ENCODE measurements at places on chromosomes 2 and 18.
A peak's percentile ranks its signal among the peaks of the same experiment; 100 is the strongest.

DNA sequence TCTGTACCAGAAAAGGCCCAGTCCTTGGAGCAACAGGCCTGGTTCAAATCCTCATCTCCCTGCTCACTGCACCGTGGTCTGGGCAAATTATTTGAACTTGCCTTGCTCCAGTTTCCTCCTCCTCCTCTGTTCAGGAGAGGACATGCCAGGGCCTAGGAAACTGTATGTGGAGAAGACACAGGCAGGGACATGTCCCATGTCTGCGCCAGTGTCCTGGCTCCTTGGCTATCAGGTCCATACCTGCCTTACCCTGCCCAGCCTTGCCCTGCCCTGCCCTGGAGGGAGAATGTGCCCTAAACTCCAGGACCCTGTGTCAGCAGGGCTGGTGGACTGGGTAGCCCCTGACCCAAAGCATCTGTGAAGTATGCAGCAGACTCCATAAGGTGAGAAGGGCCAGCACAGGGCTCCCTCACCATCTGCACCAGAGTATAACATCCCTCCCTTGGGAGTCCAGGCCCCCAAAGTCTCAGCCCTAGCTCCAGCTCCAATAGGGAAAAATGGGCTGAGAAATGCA is 165.3 kb downstream of the GALNT1 start:
- DNase-seq = no peak

- DNase-seq = no peak
Observed at GRCh38 chr2:98016908-98017670, 21.3 kb upstream of the TMEM131 start.

DNA sequence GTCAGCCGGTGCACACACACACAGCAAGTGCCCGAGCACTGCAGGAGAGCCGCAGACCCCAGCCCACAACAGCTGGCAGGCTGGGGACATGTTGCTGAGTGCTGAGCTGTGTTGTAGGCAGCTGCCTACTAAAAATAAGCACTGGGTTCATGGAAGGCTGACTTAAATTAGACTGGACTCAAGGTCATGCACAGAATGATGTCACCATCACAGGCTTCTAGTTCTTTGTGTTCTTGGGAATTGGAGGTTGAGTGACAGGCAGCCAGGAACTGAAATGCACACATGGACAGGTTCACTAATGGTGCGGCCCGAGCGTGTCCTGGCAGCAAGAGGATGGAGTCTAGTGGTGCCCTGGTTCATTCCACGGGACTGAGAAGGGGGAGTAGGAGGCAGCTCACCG is 71.3 kb downstream of the VWA3B start:
- no peak for DNase-seq

GRCh38 chr2:98710734-98711133 is 20.2 kb downstream of the MGAT4A start:
- no peak for DNase-seq

DNA sequence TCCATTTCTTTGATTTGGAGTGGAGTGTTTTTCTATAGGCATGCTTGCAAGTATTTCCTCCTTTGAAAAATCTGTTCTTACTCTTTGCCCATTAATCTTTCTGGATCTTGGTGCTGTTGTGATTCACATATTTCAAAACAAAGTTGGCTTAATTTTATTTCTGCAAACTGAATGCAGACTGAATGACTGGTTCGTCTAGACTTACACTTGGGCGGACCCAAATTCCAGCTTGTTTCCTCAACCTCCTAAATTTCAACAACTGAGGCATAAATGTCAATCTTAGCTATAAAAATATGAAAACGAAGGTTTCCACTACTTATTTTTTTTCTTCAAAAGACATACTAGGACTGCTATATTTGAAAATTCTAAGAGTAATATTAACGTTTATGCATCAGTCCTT is 59.0 kb downstream of the ANKRD44 start:
- DNase-seq = no peak

DNA sequence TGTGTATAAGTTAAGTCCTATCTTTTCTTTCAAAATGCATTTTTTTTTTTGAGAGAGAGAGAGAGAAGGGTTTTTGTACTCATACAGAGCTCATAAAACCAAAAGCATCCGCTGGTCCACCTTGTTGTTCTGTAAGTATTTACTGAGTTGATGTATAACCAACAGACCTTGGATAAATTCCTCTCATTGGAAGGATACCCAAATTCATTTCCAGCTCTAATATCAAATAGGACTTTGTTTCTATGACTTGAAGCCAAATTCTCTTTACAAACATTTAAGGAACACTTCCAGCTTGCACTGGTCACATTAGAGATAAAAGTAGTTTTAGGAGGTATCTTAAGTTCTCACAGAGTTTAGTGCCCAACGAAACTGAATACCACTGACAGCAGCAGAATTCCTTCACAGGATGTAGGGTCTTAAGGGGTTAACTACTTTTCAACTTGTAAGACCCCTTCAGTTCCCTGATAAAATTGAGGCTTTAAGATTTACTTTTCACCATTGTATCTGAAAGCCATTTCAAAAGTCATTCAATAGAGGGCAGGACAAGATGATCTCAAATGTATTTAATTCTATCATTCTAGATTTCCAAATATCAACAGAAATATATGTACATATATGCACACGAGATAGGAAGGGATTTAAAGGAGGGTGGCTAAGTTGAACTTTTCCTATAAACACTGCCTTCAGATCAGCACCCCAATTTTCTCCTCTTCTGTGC is 1398.5 kb upstream of the CELF4 start:
- DNase-seq = no peak

DNA sequence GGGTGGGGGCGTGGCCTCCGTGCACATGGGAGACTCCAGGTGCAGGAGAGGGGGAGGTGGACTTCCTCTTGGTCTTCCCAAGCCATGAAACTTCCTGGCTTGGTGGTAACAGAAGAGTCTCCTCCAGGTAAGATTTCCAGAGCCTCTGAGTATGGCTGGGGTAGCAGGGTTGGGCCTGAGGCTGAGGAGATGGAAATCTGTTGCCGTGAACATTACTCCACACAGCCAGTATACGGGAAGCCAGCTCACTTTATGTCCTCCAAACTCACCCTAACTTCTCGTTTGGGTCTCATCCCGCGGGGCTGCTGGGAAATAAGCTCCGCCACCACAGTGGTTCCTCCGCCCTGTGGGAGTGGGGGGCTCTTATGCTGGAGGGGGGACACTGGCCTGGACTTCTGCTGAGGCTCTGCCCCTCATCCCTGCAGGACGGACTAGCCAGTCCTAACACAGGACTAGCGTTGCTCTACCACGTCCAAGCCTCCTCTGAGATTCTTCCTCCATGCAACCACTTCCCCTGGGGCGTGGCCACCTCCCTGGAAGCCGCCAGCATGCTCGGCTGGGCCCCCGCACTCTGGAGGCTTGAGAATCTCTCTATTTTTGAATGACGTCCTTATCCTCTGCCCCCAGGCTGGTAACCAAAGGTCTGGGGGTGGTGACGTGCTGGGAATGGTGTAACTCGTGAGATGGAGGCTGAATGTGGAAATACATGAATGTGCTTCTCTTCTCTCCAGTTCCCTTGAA is 777 bp upstream of the RAB17 start:
- no peak for DNase-seq

DNA sequence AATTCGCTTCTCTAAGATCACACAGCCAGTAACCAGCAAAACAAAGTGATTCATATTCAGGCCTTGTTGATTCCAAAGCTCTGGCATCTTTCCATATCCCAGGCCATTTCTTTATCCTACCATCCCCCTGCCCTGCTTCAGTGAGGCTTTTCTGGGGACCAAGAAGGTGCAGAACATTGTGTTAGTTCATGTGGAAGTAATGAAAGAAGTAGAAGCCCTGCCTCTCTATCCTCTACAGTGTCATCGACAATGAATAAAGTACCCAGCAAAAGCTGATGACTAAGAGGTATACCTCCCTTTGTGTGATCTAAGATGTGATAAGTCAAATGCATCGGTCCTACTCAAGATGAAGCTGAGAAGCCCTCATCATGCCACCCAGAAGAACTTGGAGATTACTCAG is 383.2 kb downstream of the BCL11A start:
- no peak for DNase-seq

DNA sequence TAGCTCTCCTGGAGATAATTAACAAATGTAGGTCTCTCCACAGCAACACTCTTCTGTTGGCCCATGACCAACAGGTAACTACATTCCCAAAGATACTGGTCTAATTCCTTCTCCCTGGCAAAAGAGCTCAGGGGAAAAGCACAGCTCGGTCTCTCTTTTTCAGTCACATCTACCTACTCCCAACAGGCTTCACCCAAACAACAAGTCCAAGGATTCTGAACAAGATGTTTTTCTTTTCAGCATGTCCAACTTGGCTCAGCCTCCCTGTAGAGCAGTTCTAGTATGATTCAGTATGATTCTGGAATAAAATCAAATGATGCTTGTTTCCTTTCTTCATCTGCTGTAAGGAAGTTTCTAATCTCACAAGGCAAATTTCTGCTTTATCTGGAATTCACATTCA is 1704.8 kb upstream of the PIK3C3 start:
- no peak for DNase-seq

- no peak for DNase-seq
Observed at GRCh38 chr18:37225279-37225678, 340.3 kb downstream of the CELF4 start.

- DNase-seq = no peak
Observed at GRCh38 chr2:14189929-14190328, 442.6 kb upstream of the LRATD1 start.

- no peak for DNase-seq
Observed at GRCh38 chr2:239455436-239456203, 54.8 kb upstream of the HDAC4 start.

GRCh38 chr2:57886161-57886786 is 160.3 kb upstream of the VRK2 start:
- DNase-seq = no peak

DNA sequence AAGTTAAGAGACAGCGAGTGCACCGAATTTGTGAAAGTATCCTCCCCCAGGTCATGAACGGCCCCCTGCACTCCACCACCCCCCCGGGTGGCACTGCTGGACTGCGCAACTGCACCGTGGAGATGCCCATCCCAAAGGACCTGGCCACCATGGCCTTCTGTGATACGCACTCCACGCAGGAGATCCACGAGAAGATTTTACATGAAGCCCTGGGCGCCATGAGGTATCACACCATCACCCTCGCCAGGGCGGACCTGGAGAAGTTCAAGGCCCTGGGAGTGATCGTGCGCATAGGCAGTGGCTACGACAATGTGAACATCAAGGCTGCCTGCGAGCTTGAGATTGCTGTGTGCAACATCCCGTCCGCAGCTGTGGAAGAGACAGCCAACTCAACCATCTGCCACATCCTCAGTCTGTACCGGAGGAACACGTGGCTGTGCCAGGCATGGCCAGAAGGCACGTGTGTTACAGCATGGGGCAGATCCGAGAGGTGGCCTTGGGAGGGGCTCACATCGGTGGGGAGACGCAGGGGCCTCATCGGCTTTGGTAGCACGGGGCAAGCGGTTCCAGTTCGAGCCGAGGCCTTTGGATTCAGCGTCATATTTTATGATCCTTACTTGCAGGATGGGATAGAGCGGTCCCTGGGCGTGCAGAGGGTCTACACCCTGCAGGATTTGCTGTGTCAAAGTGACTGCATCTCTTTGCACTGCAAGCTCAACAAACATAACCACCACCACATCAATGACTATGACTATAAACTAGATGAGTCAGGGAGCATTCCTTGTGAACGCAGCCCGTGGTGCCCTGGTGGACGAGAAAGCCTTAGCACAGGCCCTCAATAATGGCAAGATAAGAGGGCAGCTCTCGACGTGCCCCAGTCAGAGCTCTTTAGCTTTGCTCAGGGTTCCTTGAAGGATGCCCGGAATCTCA is 290.8 kb upstream of the MC4R start:
- DNase-seq = no peak

DNA sequence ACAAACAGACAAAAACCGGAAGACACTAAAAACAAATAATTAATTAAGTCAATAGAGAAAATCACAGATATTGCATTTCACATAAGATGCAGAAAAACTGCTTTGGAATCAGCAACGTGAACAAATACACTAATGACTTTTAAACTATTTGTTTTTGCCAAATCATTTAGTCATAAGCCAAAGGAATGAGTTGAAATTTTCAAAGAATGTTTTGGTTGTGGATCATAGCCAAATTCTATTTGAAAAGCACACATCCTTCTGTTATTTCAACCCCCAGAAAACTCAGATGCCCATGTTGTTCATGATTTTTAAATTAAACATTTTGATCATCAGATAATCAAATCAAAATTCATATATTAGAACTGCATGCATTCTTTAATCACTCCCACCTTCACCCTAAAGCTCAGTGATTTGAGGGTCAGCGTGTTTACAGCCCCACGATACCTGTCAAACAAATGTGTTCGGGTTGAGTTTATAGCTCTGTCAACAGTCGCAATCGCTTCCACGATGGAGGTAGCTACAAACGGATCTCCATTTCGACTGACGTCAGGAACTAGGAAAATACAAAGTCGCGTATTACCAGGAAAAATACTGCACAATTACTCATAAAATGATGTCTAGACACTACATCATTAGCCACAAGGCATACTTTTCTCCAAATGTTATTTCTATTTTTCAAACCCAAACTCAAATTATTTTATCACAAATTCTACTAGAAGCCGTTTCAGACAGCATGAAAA is 90.2 kb downstream of the PXDN start:
- DNase-seq = no peak

DNA sequence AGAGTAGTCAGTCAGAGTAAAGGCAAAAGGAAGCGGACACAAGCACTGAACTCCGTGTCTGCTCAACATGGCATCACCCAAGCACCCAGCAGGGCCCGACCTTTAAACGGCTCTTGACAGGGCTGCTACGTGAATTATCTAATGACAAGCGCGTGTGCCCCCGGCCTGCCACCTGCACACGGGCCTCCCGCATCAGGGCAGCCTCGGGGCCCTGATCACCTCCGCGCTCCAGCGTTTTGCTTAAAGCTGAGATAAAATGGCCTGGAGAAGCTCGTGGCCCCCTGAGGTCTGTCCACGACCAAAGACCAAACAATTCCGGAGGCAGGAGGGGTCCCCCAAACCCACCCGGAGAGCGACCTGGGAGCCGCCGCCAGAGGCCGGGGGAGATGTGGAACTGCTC is 376 bp downstream of the NDUFA10 start:
- DNase-seq = peak; percentile 46

DNA sequence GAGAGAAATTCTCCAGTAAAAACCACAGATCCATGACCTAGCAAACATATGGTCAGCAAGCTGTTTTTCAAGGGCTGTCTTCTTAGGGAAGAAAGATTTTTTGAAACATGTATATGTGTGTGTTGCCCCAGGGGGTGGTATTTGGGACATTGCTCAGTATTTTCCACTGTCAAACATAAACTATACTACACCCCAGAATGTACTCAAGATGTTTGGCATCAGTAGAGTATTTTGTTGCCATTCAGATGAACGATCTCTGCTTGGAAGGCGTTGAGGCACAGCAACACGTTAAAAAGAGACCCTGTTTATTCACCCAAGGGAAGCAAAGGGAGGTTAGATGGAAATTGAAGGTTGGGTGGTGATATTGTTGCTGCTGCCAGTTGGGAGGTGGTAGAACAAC is 30.0 kb downstream of the EEF1B2 start:
- no peak for DNase-seq

GRCh38 chr2:121505986-121506586 is 24.6 kb upstream of the RNU4ATAC start:
- no peak for DNase-seq

GRCh38 chr18:10015288-10015701 is 101.5 kb downstream of the VAPA start:
- no peak for DNase-seq

GRCh38 chr2:146506851-146507250 is 1338.0 kb upstream of the ACVR2A start:
- DNase-seq = no peak

All from hematopoietic multipotent progenitor cell treated with erythropoietin and hydrocortisone succinate and interleukin-3 and kit ligand, for 17 days (in vitro differentiated cells).